ENCODE measurements at places on chromosomes 3 and 15. TPM values are rescaled to one million over a fixed set of nuclear protein-coding genes. Genes with fewer than 3 reads are reported as not detected.

- H3K36me3 ChIP-seq: no peaks in the 10 kb centered on the region
- no peak overlapping the region for H3K4me3 ChIP-seq
- H3K4me1 ChIP-seq: no peaks in the 10 kb centered on the region
- DNase-seq: no peak
These were observed 32.1 kb downstream of the EFHB start for GRCh38 chr3:19901918-19902317.

- H3K4me3 ChIP-seq: no peak overlapping the region
- H3K4me1 ChIP-seq: no peaks in the 10 kb centered on the region
- no peak for DNase-seq
These were observed 136.8 kb upstream of the FOXB1 start for GRCh38 chr15:59867086-59867855.

DNA sequence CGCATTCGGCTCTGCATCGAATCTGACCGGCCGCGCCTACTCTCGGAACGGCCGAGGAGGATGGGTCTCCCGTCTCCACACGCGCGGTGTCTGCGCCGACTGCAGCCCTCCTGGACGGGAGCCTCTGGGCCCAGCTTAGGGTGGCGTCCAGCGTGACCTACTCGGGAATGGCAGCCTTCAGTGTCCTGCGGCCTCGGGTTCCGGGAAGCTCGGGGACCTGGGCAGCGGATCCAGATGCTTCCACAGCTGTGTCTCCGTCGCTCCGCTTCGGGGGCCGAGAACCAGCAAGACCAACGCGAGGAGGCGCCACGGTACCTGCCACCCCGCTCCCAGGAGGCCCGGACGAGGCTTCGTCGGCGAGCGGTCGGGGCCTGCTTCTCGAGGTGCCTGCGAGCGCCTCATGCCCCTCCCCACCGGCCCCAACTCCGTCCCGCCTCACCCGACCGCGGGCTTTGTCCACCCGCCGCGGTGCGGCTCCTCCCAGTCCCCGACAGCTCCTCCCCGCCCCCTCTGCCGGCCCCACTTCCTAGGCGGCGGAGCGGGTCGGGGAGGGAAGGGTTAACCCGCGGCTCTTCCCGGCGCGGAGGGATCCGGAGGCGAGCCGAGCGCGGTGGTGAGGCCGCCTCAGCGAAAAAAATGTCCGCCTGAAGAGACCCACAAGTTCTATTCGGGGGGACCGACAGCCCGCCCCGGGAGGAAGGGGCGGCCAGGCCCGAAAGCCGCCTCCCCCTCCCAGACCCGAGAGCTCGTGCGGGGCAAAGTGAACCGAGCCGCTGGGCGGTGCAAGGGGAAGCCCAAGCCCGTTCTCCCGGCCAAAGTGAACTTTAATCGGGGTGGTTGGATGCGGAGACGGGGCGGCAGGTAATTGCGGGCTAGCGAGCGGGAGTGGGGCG lies at the start of gene TCF12:
TSS of gene TCF12 (plus strand) at position 599 of the 893 bp plus-strand sequence. CDS start 1,270 bp downstream, outside the sequence.
- H3K27ac ChIP-seq: peak within 1 kb of the TSS; percentile 98
- H3K27me3 ChIP-seq: no peaks in the 10 kb centered on the region
- DNase-seq: peak; percentile 97
- peak within 1 kb of the TSS; percentile 92 for H3K4me3 ChIP-seq

The RFTN1 gene
- 46.1 TPM for polyA plus RNA-seq

- no peak for DNase-seq
- no peak overlapping the region for H3K27ac ChIP-seq
- H3K36me3 ChIP-seq: no peaks in the 10 kb centered on the region
- H3K4me3 ChIP-seq: no peak overlapping the region
- no peaks in the 10 kb centered on the region for H3K27me3 ChIP-seq
These were observed 206.6 kb downstream of the MECOM start for GRCh38 chr3:169456900-169457299.

- DNase-seq: no peak
- H3K4me1 ChIP-seq: peaks cover 3% of the 10 kb centered on the region
- H3K27me3 ChIP-seq: no peaks in the 10 kb centered on the region
- no peak overlapping the region for H3K27ac ChIP-seq
These were observed 30.9 kb downstream of the PPCDC start for GRCh38 chr15:75054172-75054897.

DNA sequence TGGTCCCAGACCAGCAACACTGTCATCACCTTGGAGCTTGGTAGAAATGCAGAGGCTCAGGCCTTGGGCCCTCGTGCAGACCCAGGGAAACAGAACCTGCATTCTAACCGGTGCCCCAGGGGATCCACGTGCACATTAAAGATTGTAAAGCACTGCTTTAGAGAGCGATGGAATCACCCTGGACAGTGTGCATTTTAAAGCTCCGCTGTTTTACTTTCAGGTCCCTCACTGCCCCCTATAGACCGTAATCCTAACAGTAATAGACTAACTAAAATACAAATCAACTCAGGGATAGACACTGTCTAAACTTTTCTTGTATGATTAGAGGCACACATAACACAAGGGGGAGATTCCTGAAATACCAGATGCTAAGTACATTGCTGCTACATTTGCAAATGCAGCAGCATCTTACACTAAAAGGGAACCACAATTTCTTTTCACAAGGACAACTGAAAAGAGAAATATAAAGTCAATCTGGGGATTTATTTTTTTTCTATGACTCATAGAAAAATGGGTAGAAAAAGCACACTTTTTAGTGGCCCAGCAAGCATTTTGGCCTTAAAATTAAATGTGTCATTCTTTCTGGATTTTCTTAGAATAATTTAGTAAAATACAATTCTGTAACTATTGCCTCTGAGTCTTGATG lies 10.5 kb upstream of the SH3GL3 start:
- H3K27ac ChIP-seq: no peak overlapping the region
- H3K27me3 ChIP-seq: no peaks in the 10 kb centered on the region
- no peaks in the 10 kb centered on the region for H3K36me3 ChIP-seq
- DNase-seq: peak; percentile 80

DNA sequence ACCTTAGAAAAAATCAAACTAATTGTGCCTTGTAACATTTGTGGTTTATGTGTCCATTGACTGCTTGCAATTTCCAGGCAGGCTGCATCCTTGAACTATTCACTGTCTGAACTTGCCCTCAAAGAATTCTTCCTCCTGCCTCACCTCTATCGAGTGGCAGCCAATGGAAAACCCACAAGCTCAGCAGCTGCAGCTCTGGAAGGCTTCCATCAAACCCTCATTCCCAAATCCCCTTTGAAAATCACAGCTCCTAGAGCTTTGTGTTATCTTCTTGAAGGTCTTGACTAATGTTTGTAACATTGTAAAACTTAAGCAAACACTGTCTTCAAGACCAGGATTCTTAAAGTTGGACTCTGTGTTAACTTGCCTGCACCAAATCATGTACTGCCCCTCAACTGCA lies 81.1 kb downstream of the FILIP1L start:
- no peak overlapping the region for H3K4me3 ChIP-seq
- no peak for DNase-seq
- no peak overlapping the region for H3K27ac ChIP-seq
- H3K36me3 ChIP-seq: no peaks in the 10 kb centered on the region

- DNase-seq: peak; percentile 85
- H3K27me3 ChIP-seq: no peaks in the 10 kb centered on the region
- H3K4me3 ChIP-seq: no peak overlapping the region
- no peaks in the 10 kb centered on the region for H3K36me3 ChIP-seq
These were observed 95.3 kb downstream of the IGF2BP2 start for GRCh38 chr3:185729337-185730055.

The FAM107A gene
- not detected for polyA plus RNA-seq

GRCh38 chr15:82798531-82799166 lies 7.2 kb downstream of the FSD2 start:
- no peak overlapping the region for H3K4me3 ChIP-seq
- no peaks in the 10 kb centered on the region for H3K27me3 ChIP-seq
- no peak for DNase-seq
- peaks cover 14% of the 10 kb centered on the region for H3K4me1 ChIP-seq
- no peak overlapping the region for H3K27ac ChIP-seq

The MYO5C gene
- 1.0 TPM for polyA plus RNA-seq

DNA sequence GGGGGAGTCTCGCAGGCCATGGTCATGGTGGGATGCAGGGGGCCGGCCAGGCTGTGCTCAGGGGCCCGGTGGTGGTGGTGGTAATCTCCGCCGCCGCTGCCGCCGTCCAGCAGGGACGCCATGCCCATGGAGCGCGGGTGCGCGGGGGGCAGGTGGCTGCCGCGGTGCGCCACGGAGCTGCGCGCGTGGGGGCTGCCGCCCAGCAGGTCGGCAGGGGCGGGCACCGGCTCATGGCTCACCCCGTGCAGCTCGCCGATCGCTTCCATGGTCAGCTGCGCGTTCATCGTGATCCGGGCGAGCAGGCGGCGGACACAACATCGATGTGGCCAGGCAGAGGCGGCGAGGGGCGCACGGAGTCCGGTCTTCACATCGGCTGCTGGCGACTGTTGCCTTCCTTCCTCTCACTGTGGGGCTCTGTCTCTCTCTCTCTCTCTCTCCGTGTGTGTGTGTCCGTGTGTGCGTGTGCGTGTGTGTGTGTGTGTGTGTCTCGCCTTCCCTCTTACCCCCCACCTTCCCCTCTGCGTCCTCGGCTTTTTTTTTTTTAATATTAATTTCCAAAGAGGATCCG lies 451 bp downstream of the ONECUT1 start:
- H3K4me1 ChIP-seq: peaks cover 19% of the 10 kb centered on the region
- no peak overlapping the region for H3K27ac ChIP-seq
- H3K4me3 ChIP-seq: peak overlapping the region; percentile 52
- DNase-seq: peak; percentile 51
- no peaks in the 10 kb centered on the region for H3K36me3 ChIP-seq
- peaks cover 99% of the 10 kb centered on the region for H3K27me3 ChIP-seq

GRCh38 chr15:48905847-48906246 lies 27.9 kb downstream of the EID1 start:
- no peaks in the 10 kb centered on the region for H3K4me1 ChIP-seq
- no peaks in the 10 kb centered on the region for H3K27me3 ChIP-seq
- no peak for DNase-seq
- no peak overlapping the region for H3K4me3 ChIP-seq
- H3K27ac ChIP-seq: no peak overlapping the region

DNA sequence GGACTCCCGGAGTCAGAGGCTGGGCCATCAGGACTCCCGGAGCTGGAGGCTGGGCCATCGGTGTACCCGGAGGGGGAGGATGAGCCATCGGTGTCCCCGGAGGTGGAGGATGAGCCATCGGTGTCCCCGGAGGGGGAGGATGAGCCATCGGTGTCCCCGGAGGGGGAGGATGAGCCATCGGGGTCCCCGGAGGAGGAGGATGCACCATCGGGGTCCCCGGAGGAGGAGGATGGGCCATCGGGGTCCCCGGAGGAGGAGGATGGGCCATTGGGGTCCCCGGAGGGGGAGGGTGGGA lies 719 bp downstream of the MAGEL2 start:
- H3K27ac ChIP-seq: no peak overlapping the region
- no peaks in the 10 kb centered on the region for H3K4me1 ChIP-seq
- no peak for DNase-seq
- peak overlapping the region; percentile 47 for H3K4me3 ChIP-seq
- no peaks in the 10 kb centered on the region for H3K27me3 ChIP-seq

DNA sequence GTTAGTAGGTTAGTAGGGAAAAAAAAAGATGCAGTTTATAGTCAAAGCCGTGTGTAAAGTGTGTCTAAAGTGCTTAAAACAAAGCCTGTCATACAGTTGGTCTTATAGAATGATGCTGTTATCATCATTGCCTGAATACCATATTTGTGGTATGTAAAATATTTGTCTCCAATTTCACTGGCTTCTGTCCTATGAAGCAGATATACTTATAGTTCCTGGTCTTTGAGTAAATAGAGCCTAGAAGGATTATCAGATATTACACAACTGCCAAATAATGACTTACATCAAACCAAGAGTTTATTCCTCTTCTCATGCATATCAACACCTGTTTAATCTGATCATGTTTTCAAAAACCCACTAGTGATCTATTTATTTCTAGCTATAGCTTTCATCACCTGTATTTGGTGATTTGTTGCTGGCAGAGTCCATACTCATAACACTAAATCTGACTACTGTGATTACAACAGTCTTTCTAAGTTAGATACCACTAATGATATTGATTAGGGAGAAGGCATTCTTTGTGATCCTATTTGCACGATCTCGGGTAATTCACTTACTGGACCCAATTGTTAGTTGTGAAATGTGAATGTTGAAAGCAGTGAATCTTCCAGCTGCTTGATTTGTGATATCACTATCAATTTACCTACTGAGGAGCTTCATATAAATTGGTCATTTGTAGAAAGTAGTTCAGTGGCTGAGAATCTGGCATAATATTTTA lies 413.7 kb downstream of the LPP start:
- H3K27me3 ChIP-seq: no peaks in the 10 kb centered on the region
- H3K4me3 ChIP-seq: no peak overlapping the region
- no peak overlapping the region for H3K27ac ChIP-seq
- no peaks in the 10 kb centered on the region for H3K36me3 ChIP-seq

- H3K27ac ChIP-seq: no peak overlapping the region
- no peak for DNase-seq
- H3K4me3 ChIP-seq: no peak overlapping the region
- H3K36me3 ChIP-seq: no peaks in the 10 kb centered on the region
These were observed 518.7 kb upstream of the TBL1XR1 start for GRCh38 chr3:177715980-177716379.

- no peak overlapping the region for H3K27ac ChIP-seq
- no peak for DNase-seq
- no peaks in the 10 kb centered on the region for H3K4me1 ChIP-seq
- no peak overlapping the region for H3K4me3 ChIP-seq
These were observed 17.6 kb downstream of the CHDH start for GRCh38 chr3:53828581-53828980.

DNA sequence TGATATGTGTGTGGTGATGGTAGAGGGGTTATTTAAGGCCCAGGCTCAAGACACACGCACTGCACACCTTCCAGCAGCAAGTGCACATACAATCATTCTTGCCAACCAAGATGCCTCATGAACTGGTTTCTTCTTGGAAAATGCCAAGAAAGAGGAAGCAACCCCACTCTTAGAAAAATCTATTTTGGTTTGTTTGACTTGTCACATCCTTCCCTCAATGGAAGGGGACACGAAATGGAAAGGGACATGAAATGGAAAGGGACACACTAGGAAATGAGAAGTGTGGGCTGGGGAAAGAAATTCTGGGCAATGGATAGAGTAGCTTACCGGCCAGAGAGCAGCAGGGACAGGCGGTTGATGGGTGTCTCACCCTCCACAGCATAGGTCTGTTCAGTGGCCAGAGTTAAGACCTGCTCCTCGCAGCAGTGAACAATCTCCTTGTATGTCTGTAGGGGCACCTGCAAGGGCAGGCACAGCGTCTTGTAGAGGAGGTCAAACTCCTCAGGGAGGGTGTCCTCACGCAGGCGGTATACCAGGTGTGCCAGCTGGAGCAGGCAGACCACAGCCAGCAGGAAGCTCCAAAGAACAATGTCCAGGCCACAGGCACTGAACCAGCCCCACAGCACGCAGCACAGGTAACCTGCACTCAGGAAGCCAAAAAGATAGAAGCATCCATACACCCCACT lies 640 bp downstream of the POPDC2 start:
- peaks cover 2% of the 10 kb centered on the region for H3K36me3 ChIP-seq
- H3K27me3 ChIP-seq: no peaks in the 10 kb centered on the region
- DNase-seq: no peak
- peak overlapping the region; percentile 100 for H3K27ac ChIP-seq
- peak overlapping the region; percentile 50 for H3K4me3 ChIP-seq

The CCPG1 gene
- 46.6 TPM for polyA plus RNA-seq

- no peaks in the 10 kb centered on the region for H3K4me1 ChIP-seq
- H3K4me3 ChIP-seq: no peak overlapping the region
- DNase-seq: no peak
- H3K27ac ChIP-seq: no peak overlapping the region
These were observed 400.2 kb upstream of the RORA start for GRCh38 chr15:61629269-61629668.
